ENCODE measurements at places on chromosomes 5 and 9.

GRCh38 chr5:107570805-107571531, 99.8 kb downstream of the EFNA5 start:
- DNase-seq = no peak

DNA sequence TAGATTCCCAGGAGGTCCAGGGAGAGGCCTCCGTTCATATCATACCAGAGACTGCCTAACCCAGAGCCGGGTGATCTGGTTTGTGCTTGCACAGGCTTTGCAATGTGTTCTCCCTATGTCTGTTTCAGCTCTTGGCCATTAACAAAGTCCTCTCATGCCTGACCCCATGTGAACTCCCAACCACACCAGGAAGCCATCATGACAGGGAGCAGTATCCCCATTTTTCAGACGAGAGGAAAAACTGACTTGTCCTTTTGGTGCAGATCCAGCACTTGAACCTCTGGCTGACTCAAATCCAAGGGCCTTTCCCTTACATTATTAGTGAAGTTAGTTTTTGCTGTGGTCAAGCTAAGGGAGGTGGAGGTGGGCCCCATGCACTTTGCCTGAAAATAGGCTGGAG, 58.4 kb downstream of the TEX10 start:
- no peak for DNase-seq

- no peak for DNase-seq
Observed at GRCh38 chr5:60507687-60508086, 192.3 kb downstream of the DEPDC1B start.

GRCh38 chr5:130545291-130545690, 619.8 kb downstream of the HINT1 start:
- no peak for DNase-seq

- DNase-seq = no peak
Observed at GRCh38 chr5:169911448-169912212, 68.7 kb downstream of the INSYN2B start.

DNA sequence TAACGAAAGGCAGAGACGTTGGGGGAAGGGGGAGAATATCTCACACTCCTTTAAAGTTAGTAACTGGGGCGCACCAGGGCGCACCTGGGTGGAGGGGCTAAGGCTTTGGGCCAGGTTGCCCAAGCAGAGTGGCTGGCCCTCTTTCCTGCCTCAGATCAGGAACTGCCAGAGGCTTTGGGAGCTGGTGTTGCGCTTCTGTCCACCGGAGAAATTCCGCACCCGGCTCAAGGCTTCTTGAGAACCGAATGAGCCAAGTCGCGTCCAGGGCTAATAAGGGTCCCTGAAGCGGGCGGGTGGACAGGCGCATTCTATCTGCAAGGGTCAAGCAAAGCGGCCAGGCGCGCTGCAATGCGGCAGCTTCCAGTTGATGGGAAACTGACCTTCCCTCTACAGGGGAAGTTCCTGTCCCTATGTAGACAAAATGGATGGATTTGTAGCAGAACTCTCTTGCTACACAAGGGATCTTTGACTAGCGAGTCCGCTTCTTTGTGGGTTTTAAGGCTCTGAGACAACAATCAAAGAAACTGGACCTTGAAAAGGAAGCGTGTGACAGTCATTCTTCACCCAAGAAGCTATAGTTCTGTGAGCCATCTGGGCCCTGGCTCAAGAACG, 5.5 kb downstream of the PAX5 start:
- no peak for DNase-seq

DNA sequence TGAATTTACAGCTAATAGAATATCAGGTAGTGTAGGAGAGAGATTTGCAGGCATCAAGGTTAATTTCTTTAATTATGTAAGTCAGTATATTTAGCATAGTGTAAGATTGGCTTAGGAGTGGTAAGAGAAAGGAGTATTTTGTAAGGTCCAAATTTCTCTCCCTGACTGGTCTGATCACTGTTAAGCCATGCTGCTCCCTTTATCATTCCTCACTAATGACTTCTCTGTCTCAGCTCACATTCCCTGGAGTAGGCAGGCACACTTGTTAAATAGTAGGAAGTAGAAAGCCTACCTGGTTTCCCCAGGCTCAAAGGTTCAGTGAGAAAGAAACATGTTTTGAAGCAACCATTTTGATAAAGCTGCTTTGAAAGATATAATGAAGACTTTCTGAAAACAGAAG, 90.7 kb downstream of the SMIM15 start:
- DNase-seq = no peak

DNA sequence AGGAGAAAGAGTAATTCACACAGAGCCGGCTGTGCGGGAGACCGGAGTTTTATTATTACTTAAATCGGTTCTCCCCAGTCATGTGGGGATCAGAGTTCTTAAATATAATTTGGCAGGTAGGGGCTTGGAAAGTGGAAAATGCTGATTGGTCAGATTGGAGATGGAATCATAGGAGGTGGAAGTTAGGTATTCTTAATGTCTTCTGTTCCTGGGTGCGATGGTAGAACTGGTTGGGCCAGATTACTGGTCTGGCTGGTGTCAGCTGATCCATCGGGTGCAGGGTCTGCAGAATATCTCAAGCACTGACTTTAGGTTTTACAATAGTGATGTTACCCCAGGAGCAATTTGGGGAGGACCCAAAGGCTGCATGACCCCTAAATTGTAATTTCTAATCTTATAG, 4.6 kb upstream of the CERCAM start:
- no peak for DNase-seq

- DNase-seq = no peak
Observed at GRCh38 chr9:114460513-114461199, 44.6 kb downstream of the WHRN start.

DNA sequence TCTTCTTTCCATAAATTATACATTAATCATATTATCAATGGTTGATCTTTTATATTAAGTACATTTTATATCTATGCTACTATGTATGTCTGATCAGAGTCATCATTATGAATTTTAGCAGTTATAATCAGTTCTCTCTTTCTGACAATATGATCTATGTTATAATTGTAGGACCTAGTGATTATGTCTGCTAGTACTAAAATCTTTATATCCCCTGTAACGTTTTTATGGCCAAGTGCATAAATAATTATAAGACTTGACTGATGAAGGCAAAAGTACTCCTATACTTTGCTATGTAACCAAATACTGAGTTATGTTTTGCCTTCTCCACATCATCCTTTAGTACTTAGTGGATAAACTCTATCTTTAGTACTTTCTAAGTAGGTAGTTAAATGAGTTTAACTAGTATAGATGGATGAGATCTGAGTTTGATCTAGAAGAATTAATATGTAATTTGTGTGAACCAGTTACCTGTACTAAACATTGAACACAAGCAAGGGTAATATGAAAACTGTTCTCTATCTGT, 75.4 kb downstream of the SLF1 start:
- no peak for DNase-seq

GRCh38 chr5:118552146-118552545, 436.2 kb downstream of the DTWD2 start:
- no peak for DNase-seq

GRCh38 chr5:181243018-181243563, 615 bp downstream of the RACK1 start:
- DNase-seq = no peak

DNA sequence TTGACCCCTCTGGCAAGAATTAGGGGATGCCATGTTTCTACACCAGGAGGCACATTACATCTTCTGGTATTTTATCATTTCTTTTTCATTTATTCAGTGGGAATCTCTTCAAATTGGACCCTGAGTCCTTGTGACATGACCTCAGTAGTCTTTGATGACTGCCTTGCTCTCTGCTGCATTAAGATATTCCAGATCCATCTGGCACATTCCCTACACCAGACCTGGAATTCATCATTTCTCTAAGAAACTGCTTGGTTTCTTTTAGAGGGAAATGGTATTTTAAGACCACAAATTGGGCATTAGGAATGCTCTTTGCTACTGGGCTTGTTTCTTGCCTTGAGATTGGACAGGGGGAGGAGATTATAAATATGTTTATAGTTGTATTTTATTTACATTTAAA, 61.0 kb downstream of the GALNT10 start:
- no peak for DNase-seq

DNA sequence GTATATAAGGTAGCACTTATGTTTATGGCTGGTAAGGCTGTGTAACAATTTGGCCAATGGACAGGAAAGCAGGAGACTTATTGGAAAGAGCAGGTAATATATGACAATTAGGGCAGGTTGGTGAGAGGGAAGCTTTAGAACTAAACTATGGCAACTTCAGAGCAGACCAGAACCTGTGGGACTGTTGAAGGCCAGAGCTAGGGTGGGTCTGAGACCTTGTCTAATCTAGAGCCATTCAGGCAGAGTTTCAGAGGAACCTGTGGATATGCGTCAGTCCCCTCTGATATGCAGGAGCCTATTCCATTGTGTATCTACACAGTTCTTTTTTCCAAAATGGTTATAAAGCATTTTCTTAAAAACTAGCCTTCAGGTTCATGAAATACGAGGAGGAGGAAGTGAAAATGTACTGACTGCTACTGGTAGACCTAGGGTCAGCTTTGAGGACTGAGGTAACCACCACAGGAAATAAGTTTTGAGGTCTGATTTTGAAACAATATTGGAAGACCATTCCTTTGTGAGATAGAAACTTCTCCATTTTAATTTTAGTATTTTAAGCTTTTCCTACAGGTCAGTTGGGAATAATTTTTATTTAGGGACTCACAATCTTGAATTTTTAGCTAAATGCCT, 37.6 kb downstream of the ELL2 start:
- DNase-seq = no peak

DNA sequence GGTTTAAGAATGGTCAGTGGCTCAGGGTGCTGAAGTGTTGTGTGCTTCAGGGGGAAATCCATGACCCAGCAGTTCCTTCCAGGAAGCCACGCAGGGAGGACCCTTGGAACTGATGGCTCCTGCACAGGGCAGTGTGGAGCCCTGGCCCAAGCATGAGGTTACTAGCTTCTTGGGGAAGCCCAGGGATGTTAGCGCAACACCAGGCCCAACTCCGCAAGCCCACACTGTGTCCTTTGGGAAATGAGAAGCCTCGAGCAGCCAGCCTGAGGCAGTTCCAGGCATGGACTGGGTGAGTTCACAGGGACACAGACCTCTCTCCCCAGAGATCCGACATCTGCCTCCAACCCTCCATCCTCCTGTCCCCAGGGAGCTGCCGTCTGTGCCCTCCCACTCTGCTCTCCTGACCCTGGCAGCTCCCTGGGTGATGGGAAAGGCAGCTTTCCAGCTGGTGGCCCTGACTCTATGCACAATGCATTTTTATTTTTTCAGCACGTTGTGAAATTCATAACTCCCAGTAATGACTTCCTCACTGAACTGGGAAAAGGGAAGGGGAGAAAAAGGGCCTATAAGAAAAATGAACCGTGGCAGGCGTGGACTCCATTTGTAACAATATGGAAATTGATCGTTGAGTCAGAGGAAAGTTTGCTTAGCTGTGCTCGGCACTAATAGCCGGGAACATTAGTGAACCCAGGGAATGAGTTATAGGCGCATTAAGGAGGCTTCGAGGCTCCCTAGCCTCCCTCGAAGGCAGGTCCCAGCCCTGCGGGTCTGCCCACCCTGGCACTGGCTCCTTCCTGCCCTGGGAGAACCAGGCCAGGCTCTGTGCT, 34.1 kb downstream of the LMX1B start:
- DNase-seq = no peak

DNA sequence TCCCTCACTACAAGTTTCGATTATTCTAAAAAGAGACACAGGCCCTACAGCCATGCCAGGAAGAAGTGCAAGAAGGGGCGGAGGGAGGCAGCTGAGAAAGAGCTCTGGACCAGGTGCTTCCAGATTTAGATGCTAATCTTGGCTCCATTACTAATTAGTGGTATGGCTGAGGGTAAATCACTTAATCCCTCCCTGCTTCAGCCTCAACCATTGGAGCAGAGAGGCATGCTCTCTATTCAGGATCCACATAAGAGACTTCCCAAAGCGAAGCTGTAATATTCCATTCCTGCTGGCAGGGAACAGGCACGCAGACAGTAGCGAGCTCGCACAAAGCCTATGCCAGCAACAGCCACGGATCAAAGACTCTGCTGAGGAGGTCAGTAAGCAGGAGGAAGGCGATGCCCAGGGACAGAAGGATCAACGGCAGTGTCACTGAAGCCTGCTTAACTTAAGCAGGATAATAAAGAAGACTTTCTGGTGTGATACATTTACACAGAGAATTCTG, 24.2 kb downstream of the LIFR start:
- DNase-seq = no peak

- no peak for DNase-seq
Observed at GRCh38 chr5:178348356-178349074, 115.9 kb upstream of the PHYKPL start.

GRCh38 chr5:171578829-171579491, 159.5 kb downstream of the FGF18 start:
- DNase-seq = no peak

DNA sequence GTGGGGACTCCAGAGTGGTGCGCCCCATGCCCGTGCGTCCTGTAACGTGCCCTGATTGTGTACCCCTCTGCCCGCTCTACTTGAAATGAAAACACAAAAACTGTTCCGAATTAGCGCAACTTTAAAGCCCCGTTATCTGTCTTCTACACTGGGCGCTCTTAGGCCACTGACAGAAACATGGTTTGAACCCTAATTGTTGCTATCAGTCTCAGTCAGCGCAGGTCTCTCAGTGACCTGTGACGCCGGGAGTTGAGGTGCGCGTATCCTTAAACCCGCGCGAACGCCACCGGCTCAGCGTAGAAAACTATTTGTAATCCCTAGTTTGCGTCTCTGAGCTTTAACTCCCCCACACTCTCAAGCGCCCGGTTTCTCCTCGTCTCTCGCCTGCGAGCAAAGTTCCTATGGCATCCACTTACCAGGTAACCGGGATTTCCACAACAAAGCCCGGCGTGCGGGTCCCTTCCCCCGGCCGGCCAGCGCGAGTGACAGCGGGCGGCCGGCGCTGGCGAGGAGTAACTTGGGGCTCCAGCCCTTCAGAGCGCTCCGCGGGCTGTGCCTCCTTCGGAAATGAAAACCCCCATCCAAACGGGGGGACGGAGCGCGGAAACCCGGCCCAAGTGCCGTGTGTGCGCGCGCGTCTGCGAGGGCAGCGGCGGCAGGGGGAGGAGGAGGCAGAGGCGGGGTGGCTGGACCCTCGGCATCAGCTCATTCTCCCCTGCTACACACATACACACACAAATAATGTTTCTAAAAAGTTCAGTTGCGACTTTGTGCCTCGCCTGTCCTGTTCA, 668 bp downstream of the GLIS3 start:
- no peak for DNase-seq

Data from stimulated activated CD4-positive, alpha-beta T cell treated with anti-CD3 and anti-CD28 coated beads, TNF-alpha, amount 100 ng/mL, for 4 hours (primary cell).